ENCODE measurements at places on chromosomes 13 and 19.

DNA sequence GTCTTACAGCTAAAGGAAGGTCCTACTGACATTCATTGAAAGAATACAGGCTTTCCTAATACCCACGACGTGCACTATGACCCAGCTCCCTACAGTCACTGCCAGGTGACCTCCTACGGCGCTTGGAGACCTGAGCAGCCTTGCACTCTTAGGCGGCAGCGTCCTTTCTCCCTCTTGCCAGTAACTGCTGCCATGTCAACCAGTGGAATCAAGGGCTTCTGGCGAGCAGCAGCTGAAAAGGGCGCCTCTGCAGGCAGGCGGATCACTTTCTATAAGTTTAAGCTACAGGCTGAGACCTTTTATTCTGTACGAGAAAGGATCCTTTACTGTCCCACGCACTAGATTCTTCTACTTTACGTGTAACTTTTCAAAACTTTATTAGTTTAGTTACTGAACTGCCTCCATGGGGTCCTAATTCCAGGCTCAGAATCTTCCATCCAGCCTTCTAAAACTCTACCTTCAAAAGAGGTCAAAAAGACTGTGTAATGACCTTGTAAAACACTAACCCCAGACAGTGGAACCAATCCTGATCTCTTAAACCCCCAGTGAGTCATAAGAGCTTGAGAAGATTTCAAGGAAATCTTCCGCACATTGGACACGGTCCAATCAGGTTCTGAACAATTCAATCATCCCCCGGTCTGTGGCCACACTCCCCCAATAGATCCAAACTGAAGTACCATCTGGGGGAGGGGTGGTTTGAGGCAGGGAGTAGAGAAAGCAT, 1.9 kb downstream of the KCTD12 start:
- no peak for DNase-seq

DNA sequence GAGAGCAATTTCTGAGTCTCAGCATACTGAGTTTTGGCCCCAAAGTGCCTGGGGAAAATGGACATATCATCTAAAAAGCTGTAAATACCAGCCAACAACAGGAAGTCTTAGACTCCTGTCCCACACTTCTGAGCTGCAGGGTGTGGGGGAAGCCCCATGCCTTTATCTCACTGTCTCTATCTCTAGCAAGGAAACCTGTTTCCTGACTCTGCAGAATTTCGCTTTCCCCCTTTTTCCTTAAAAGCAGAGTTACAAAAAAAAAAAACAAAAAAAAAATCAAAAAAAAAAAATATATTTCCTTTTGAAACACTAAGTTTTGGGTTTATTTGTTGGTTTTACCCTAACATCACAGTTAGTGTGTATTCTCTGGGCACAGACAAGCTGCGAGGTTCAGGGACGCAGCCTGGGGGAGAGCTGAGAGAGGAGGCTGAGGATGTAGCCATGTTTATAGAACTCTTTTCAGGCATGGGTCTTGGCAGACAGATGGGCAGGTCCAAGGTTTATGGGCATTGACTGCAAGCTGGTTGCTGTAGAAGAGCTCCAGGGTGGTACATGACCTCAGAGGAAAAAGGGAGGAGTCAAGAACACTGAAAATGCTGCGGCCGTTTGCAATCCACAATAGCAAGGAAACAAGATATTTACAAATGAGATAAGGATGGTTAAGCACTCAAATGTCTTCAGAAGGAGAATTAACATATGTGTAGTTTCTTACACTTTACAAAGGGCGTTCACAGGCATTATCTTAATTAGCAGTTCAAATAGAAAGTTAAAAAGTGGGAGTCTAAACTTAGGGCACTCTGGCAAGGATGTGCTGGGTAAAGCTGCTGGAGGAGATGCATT, 4.9 kb downstream of the MBNL2 start:
- DNase-seq = peak; percentile 32

GRCh38 chr13:44747179-44747578, 171.0 kb upstream of the TSC22D1 start:
- no peak for DNase-seq

- DNase-seq = no peak
Measured at GRCh38 chr19:32196690-32197420, 148.6 kb upstream of the ZNF507 start.

- no peak for DNase-seq
Measured at GRCh38 chr13:109547942-109548341, 238.4 kb downstream of the IRS2 start.

DNA sequence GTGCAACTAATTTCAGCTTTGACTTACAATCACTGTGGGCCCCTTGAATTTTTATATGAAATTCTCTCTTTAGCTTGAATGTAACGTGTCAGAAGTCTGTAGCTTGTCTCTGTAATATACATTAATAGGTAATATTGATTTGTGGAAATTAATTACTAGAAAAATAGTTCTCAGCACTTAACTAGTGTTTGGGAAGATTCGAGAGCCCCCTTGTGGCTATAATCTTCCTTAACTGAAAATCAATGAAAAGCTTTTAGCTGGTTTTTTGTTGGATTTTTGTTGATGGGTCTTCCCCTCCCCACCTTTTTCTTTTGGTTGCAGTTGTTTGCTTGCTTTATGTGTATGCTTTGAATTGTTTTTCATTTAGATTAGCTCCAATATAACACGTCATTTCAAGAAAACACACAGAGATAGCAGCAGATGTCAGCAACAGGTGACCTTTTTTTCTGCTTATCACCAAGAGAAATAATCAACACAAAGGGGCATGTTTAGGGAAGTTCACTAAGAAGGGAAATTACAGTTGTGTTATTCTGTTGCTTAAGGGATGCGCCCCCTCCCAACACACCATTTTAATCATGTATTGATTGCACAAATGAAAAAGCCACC, 176.8 kb downstream of the OXGR1 start:
- DNase-seq = no peak

- DNase-seq = no peak
Measured at GRCh38 chr13:35903075-35903474, 228.1 kb downstream of the DCLK1 start.

DNA sequence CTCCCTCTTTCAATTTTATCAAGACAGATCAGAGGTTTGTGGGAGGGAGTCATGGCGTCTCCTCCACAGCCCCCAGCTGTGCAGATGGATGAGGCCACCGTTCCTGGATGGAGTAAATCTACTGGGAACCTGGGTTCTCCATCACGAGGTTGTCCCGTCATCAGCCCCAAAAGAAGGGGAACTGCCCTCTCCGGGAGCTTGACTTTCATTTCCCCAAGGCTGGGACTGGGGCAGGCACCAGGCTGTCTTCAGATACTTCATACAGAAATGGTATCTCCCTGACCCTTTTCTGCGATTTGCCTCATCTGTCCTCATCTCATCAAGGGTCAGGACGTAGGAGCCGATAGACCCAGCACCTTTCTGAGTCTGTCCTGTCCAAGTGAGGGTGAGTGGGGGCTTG, 9.8 kb downstream of the LILRB2 start:
- no peak for DNase-seq

DNA sequence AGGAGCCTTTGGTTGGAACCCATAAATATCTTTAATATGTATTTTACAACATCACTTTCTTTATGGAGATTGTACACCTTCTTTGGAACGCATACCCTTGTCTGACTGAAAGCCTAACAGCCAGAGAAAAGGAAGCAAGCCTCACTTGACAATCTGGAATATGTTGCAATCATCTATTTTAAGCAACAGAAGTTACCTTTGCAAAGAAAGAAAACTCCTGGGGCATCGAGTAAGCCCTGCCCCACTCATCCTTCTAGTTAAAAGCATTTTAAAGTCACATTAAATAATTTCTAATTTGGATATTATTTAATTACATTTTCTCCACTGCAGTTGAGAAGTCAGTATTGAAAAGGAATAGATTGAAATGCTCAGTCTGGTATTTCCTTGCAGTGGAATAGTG, 542.7 kb downstream of the MYO16 start:
- DNase-seq = no peak

DNA sequence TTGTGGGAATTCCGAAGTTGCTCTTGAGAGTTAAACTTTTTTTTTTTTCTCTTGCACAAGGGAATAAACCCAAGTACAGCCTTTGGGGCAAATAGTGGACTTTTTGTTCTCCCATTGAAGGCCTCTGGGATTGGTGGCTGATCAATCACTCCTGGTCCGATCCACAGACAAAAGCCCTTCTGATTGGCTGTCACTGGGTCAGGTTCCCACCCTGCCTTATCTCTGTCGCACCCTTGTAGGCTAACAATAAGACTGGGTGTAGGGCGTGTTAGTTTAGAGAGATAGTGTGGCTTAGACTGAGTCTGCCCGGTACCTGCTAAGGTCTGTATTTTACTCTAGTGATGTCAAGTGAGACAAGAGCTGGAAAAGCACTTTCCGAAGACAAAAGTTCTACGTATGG, 380.8 kb downstream of the NDFIP2 start:
- no peak for DNase-seq

DNA sequence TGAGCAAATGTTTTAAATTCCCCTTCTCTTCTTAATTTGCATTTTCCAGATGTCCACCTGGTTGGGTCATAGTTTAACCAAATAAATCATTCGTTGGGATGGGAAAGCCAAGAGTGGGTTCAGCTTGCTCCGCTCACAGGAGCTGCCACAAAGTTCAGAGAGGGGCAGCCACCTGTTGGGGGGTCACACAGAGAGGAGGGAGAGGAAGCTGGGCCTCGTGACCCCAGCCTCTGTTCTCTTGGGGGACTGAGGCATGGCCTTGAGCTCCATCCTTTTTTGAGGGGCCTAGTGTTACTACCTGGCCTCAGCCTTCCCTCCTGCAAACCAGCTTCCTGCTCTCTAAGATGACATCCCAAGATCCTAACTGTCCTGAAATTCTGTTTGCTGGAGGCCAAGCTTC, 2.5 kb downstream of the MEF2B start:
- no peak for DNase-seq

GRCh38 chr13:46665633-46666482, 112.9 kb downstream of the LRCH1 start:
- DNase-seq = no peak

- no peak for DNase-seq
Measured at GRCh38 chr13:86174622-86175021, 375.4 kb upstream of the SLITRK6 start.

DNA sequence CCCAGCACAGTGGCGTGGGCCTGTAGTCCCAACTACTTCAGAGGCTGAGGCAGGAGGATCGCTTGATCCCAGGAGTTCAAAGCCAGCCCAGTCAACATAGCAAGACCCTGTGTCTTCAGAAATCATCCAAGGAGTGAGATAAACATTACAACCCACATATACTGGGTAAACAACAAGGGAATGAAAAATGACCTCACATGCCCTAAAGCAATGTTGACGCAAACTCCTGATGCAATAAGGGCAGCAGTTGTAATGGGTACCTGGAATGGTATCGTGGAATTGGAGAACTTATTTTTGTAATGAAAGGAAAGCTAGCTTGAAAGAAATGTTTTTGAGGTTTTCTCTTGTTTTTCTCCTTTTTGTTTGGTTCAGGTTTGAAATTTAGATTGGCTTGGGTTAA, 24.5 kb upstream of the LGALS16 start:
- DNase-seq = no peak

DNA sequence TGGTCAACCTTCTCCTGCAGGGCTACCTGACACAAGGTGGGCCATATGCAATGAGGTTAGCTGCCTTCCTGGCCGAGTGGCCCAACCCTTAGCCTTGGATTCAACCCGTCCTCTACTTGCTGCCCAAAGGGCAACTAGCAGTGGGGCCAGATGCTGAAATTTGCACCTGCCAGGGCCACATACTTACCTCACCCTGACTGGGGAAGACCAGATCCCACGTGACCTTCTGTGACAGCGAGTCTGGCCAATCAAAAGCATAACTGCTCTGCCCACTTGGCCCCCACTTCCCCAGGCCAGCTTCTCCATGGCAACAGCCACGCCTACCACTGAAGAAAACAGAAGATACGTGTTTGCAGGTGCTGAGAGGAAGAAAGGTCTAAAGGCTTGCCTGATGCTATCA, 10.9 kb downstream of the PEG3 start:
- no peak for DNase-seq

- DNase-seq = no peak
Measured at GRCh38 chr13:91510058-91510457, 111.6 kb downstream of the GPC5 start.

DNA sequence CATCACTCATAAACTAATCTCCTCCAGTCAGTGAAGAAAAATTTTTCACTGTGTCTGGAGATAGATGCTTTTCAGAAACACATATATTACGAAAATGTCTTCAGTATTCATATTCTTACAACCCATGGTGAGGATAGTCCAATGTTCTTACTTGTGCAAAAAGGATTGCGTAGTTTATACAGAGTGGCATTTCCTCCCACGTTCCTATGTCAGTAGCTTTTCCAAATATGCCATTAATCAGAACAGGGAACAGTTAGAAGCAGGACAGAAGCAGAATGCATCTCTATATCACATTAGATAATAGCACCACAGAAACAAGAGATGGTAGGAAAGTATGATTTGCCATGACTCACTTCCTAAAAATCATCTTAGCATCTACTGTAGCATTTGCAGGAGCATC, 282.9 kb downstream of the SLITRK5 start:
- DNase-seq = no peak

GRCh38 chr13:74000876-74001275, 133.3 kb downstream of the KLF12 start:
- DNase-seq = no peak

GRCh38 chr19:19742773-19743172, 9.9 kb upstream of the ZNF14 start:
- no peak for DNase-seq

DNA sequence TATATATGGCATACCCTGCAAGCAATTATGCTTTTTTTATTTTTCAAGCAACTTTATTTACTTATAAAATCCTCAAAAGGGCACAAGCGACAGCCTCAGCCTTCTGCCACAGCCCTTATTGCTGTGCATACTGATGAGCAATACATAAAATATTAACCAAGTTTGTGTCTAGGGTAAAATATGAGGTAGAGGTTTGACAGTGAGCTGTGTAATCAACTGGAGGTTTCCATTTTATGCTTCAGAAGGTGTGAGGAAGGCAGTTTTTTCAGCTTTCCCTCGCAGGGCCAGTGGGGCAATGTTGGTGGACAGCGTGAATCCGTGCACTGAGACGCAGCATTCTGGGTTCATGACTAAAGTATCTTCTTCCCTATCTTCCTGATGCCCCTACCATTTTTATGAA, 310.4 kb downstream of the IRS2 start:
- no peak for DNase-seq

GRCh38 chr13:29887686-29888085, 37.3 kb upstream of the UBL3 start:
- DNase-seq = no peak

GRCh38 chr13:46992383-46992952, 95.6 kb upstream of the HTR2A start:
- no peak for DNase-seq

GRCh38 chr13:22012686-22013085, 341.8 kb downstream of the FGF9 start:
- DNase-seq = no peak

DNA sequence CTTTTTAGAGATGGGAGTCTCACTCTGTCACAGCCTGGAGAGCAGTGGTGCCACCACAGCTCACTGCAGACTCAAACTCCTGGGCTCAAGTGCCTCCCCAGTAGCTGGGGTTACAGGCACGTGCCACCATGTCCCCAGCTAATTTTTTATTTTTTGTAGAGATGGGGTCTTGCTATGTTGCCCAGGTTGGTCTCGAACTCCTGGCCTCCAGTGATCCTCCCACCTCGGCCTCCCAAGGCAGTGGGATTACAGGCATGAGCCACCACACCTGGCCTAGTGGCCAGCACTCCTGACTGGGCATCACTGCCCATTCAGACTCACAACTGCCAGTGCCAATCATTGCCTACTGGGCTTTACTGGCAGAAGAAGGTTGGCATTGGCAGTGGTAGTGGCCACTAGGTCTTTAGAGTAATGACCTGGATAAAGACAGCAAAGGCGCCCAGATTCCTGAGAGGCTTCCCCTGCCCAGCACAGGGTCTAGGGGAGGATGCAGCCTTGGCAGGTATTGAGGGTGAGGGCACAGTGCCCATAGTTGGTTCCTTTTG, 26.8 kb upstream of the SLC7A10 start:
- no peak for DNase-seq

GRCh38 chr13:20491926-20492435, 33.7 kb downstream of the CRYL1 start:
- no peak for DNase-seq

Data from stimulated activated CD8-positive, alpha-beta memory T cell treated with anti-CD3 and anti-CD28 coated beads, Interleukin-7, amount 100 ng/mL, for 48 hours (primary cell).